Stimulated activated CD4-positive, alpha-beta T cell treated with anti-CD3 and anti-CD28 coated beads, Interleukin-1b, Interleukin-23, amount 100 ng/mL, for 4 hours (primary cell): ENCODE measurements at places on chromosomes 7 and 10.

GRCh38 chr7:112206991-112207592 is 597 bp downstream of the ZNF277 start:
- DNase-seq = no peak

- no peak for DNase-seq
Measured at GRCh38 chr10:47238331-47239095, 61.5 kb upstream of the GDF10 start.

GRCh38 chr10:30062090-30062489 is 2.7 kb upstream of the JCAD start:
- no peak for DNase-seq

DNA sequence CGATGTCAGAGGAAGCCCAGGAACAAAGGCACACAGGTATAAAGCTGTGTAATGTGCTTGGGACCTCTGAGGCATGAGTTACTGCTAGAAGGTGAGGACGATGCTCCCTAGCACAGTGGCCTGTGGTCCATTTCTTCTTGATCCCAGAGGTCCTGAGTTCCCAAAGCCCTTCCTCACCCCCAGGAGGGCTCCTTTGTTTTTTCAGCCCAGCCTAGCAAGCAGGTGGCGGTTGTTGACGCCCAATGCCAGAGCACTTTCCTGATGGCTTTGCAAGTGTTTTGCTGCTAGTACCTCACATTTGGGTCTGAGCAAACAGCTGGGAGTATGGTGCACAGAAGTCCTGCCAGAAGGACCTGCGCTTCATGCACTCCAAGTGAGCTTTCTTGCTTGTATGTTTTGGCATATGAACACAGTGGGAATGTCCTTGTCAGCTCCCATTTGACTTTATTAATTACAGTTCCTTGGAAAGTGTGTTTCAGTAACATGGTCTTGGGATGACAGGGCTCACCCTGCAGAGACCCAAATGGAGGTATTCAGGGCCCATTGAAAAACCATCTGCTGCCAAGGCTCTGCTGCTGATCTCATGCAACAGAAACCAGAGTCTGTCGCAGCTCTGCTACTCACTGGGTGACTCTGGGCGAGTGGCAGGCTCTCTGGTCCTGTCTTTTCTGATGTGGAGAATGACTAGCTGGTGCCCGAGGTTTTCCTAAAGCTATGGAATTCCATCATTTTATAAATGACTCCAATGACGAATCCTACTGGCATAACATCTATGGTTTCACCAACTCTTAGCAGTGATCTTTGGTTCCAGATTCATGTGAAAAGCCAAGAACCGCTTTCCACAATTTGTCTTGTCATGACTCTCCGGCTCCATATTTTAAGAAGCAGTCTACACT is 134.9 kb downstream of the ARID5B start:
- DNase-seq = no peak

GRCh38 chr7:1566687-1567048 is 3.2 kb downstream of the PSMG3 start:
- no peak for DNase-seq

DNA sequence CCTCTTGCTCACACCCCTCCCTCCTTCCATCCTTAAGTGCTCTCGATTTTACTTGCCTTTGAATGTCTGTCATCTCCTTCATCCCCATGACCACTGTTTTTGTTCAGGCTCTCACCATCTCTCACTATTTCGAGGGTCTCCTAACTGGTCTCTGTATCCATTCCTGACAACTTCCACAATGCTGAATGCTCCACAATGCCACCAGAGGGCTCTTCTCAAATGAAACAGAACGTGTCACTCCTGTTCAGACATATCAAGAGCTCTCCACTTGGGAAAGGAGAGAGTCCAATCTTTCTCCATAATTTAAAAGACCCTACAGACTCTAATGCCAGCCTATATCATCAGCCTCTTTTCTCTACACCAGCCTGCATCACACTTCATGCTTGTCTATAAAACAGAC is 9.0 kb upstream of the SLC13A1 start:
- DNase-seq = no peak

DNA sequence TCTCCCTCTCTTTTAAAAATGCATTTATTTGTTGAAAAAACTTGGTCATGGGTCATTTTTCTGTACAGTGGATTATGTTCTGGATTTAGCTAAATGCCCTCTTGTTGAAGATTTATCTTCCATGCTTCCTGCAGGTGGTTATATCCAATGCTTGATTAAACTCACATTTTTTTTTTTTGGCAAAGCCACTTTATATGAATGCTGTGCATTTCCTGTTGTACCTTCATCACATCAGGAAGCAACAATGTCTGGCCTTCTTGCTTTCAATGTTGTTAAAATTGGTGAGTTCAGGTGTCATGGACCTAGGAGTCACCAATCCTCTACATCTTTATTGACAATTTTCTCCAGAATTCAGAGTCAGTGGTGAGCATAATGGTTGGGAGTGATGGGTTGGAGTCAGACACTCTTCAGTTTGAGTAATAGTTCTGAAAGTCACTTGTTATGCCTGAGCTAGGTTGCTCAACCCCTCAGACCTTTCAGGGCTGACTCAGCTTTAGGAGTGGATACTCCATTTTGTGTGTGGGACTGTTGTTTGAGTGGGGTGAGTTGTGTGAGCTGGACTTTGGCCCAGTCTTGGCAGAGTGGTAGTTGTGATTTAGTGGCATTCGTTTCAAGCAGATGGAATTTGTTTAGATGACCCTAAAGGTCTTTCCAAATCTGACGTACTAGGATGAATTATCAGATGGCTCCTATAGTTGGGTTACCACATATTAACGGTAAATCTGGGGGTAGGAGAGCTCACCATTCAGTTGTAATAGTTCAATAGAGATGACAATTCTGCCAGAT is 213.5 kb upstream of the ZNF32 start:
- DNase-seq = no peak

GRCh38 chr7:146096994-146097393 is 19.6 kb upstream of the CNTNAP2 start:
- no peak for DNase-seq

- no peak for DNase-seq
Measured at GRCh38 chr10:116637830-116638229, 17.1 kb downstream of the PNLIPRP2 start.

DNA sequence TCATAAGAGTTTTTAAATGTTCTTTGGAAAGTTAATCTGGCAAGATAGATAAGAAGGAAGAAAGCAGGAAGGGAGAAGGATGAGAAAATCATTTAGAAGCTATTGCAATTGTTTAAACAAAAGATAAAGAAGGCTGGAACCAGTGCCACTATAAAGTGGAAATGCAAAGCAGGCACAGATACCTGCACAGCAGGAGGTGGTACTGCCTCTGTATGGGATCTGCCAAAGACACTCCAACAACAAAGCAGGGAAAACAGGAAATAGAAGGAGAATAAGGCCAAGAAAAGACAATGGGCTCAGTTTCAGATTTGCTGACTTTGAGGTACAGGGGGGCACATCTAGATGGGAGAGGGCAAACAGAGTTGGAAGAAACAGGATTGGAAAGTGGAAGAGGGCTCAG is 138.6 kb downstream of the PPP1R17 start:
- DNase-seq = no peak

DNA sequence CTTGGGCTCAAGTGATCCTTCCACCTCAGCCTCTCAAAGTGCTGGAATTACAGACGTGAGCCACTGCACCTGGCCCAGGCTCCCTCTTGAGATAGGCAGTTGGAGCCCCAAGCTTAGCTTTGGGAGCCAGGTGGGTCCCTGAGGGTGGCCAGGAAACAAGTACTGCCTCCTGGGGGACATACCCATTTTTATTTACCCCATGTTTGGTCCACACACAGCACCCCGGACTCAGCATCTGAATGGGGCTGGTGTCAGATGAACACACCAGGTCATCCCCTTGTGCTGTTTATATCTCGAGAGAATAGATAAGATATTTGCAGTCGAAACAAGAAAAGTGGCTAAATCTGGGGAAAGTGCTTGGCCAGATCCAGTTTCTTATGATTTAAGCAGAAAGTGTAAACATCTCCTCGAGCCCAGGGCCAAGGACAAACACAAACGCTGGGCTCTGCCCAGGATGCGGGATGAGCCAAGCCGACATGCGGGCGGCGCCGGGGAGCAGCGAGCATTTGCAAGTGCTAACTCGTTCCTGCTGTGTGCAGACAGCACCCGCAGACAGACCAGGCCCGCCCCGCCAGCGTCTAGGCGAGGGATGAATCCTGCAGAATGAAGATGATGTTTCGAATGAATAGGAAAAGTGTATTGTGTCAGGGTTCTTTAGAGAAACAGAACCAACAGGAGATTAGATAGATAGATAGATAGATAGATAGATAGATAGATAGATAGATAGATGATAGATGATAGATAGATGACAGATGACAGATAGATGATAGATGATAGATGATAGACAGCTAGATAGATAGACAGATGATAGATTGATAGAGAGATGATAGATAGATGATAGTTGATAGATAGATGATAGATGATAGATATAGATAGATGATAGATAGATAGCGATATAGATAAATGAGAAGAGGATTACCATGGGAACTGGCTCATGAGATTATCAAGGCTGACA is 44.4 kb upstream of the OCM2 start:
- DNase-seq = no peak

DNA sequence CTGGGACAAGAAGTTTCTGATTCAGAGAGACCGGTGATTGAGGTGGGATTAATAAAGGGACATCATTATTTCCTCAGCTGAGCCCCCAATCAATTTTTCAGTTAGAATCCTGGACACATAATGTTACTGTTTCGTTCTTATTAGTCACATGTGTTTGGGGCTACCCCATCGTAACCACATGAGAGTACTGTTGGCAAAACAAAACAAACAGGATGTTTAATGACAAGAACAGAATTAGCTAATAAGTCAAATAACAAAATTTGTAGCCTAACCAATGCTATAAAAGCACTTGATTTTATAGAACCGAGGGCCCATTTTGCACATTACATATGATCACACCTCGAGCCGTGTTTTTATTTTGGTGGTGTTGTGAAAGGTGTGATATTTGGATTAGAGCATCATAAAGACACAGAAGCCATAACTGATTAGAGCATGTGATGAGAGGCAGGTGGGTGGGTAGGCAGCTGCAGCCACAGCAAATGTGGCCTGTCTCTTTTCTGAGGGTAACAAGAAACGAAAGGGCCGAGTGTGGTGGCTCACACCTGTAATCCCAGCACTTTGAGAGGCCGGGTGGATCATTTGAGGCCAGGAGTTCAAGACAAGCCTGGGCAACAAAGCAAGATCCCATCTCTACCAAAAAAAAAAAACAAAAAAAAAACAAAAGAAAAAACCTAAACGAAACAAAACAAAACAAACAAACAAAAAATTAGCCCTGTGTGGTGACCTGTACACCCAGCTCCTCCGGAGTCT is 1.8 kb upstream of the VWC2 start:
- no peak for DNase-seq

- no peak for DNase-seq
Measured at GRCh38 chr10:106242301-106242700, 922.2 kb downstream of the SORCS1 start.

DNA sequence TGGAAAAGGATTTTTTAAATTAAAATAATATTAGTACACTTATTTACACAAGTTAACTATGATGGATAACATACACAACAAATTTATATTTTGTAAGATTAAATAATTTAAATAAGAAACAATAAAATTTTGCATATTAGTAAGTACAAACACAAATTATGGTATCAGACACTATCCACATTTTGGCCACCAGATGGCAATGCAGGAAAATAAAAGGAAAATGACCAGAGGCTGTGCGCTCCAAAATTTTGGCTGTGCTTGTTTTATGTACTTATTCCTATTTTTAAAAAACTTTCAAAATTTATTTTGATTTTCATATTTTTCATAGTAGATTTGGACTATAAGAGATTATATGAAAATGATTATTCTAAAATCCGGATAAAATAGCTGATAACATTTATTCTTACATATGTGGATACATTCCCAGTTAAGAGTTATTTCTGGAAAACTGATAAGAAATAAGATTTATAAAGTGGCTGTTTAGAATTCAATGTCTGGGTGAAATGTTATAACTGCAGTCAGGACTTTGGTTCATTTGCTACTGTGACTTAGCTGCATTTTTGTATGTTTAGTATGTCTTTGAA is 274.7 kb upstream of the HGF start:
- DNase-seq = no peak

- DNase-seq = no peak
Measured at GRCh38 chr10:103021900-103022293, 103.8 kb downstream of the CNNM2 start.
